ENCODE measurements at places on chromosomes 7 and 10.
A peak's percentile ranks its signal among the peaks of the same experiment; 100 is the strongest.

DNA sequence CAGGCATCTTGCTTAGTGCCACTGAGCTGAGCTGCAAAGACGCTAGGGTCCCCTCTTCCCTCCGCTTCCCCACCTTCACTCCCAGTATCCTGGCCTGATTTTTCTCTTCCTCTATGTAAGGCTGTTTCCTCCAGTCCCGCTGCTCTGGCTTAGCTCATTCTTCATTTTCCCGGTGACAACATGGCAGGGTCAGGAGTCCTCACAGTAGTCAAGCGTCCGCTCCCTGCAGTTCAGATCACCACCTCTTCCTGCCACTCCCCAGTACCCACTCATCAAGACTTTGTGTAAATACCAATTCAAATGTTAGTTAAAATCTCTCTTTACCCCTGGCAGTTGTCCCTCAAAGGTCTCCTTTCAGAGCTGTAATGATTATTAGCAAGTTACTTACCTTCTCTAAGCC, 650.4 kb upstream of the CELF2 start:
- DNase-seq = no peak

GRCh38 chr10:125990974-125991373, 94.6 kb downstream of the FANK1 start:
- no peak for DNase-seq

DNA sequence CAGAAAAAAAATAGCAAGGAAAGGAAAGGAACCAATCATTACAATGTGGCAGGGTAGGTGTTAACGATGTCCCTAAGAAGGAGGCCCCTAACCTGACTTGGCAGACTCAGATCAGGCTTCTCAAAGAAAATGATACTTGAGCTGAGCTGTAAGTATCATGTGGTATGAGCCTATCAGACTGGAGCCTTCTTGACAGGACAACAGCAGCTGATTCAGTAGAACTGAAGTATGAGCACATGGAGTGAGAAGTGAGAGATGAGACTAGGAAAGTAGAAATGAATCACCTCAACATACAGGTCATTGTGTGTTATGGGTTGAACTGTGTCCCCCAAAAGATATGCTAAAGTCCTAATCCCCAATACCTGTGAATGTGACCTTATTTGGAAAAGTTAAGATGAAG, 66.3 kb downstream of the MTERF1 start:
- no peak for DNase-seq

GRCh38 chr7:30932562-30932961, 20.9 kb downstream of the AQP1 start:
- DNase-seq = no peak

GRCh38 chr7:911791-912480, 35.6 kb downstream of the GET4 start:
- no peak for DNase-seq

GRCh38 chr10:78748235-78748533, 320.6 kb upstream of the ZMIZ1 start:
- no peak for DNase-seq

GRCh38 chr10:73809061-73809818, 2.2 kb downstream of the NDST2 start:
- no peak for DNase-seq

GRCh38 chr10:79393221-79393923, 46.1 kb downstream of the PPIF start:
- no peak for DNase-seq

DNA sequence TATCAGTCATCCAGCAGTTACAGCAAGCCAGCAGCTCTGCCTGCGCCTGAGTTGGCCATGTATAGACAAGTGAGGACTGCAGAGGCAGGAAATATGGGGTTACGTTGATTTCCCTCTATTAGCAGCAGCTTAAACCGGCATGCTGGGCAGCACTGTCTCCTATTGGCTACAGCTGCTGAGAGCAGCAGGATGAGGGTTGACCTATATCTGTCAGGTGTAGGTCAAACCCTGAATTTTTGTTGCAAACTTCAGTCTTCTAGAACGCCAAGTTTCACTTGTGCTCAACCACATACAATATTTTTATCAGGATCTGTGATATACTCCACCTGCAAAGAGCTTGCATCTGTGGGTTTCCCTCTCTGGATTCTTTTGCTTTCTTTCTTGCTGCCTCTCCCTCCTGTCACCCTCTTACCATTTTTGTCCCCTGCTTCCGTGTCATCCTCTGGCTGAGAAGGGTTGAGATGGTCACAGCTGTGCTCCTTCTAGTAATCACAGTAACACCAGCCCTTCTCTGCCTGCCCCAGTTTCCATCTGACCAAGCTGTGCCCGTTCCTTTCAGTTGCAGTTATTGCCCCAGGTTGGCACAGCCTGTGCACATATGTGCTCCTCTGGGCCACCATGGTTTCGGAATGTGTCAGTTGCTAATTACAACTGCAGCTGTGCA, 23.8 kb upstream of the GLCCI1 start:
- DNase-seq = no peak

GRCh38 chr10:81876253-81877077, 1.5 kb downstream of the NRG3 start:
- DNase-seq = no peak

DNA sequence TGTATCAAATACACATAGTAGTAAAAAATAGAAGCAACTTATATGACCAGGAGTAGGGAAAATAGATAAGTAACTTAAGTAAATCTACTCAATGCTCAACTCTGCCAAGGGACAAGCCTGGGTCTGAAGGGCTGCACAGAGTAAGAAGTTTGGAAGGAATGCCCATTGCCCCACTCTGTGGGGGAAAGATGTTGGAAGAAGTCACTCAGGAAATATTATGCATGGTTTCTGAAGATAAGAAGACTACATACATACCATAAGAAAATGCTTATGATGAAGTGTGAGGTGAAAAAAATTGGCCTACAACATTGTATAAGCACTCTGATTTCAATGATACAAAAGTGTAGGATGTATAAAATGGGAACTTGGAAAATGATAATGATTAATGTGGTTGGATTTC, 54.0 kb downstream of the LAMB4 start:
- no peak for DNase-seq

DNA sequence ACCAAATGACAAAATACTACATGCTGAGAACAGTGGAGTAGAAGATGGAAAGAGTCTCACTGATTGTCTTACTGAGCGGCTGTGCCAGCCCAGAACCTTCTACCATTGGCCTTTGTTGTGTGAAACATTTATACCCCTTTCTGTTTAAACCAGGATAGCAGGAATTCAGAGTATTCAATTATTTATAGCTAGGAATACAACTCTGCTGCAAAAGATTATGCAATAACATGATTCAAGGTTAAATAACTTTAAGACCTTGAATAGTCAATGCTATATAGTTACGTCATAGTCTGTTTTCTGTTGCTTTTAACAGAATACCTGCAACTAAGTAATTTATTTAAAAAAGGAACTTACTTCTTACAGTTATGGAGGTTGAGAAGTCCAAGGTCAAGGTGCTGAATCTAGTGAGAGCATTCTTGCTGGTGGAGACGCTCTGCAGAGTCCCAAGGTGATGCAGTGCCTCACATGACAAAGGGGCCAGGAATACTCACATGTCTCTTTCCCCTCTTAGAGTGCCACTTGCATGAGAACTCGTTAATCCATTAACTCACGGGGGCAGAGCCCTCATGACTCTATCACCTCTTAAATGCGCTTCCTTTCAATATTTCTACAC, 371.8 kb downstream of the MDFIC start:
- no peak for DNase-seq

GRCh38 chr10:73495226-73495883, 469 bp downstream of the PPP3CB start:
- peak; percentile 89 for DNase-seq

DNA sequence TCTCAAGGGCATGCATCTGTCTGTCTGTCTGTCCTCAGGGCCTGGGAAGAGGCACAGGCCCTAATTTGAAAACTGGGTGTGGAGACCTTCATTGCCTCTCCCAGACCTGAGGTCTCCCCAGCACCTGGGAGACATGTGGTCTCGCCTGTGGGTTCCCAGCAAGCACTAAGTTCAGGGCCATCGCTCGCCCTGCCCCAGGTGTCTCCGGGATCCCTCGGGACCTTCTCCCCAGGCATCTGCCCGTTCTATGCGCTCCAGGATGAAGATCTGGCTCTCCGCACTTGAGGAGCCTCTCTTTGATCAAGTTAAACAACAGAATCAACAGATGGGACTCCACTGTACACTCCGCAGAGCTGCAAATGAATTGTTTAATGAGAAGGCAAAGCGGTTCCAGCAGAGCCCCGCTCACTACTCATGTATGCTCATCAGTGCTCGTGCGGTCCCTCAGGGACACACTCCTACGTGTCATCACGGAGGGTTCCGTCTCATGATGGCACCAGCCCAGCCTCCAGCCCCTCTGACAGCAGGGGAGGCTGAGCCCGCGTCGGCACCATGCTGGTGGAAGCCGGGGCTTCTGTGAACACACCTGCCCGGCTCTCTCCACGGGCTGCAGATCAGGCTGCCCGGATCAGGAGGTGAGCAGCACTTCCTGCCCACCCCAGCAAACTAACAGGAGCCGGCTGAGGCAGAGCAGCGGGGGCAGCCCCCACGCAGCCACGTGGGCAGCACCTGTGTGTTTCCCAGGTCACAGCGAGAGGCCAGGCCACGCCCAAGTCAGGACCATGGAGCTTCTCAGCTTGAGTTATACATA, 132.8 kb downstream of the TCERG1L start:
- no peak for DNase-seq

DNA sequence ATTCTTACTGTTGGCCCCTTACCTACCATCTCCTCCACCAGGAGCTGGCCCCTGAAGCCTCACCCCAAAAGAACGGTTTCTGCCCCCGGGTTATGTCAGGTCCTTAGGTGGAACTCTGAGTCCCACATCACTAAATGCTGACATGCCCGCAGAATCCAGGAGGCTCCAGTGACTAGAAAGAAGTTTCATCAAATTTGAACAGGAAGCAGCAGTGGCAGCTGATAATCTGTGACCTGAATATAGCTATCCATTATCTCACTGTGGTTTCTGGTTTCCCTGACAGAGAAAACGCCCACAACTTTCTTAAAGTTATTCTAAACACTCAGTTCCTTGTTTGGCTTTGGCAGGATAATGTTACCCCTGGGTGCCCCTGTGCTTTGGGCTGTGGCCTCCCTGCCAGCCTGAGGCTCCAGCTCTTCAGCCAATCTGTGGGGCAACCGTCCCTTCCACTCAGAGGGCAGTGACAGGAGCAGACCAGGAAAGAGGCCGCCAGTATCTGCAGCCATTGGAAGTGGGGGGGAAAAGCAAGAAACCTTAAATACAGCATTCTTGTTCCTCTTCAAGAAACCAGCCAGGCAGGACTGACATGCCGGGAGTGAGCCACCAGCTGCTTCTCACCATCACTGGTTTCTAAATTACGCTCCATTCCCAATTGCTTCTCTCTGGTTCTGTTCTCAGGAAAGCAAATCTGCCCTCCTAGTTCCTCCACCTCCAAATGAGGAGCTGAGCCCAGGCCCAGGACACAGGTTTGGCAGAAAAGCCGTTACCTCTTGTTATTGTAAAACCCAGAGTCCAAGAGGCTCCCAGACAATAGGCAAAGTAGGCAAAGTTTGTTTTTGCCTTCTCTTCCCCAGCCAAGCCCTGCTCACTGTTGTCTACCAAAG, 41.2 kb upstream of the VCL start:
- peak; percentile 99 for DNase-seq

DNA sequence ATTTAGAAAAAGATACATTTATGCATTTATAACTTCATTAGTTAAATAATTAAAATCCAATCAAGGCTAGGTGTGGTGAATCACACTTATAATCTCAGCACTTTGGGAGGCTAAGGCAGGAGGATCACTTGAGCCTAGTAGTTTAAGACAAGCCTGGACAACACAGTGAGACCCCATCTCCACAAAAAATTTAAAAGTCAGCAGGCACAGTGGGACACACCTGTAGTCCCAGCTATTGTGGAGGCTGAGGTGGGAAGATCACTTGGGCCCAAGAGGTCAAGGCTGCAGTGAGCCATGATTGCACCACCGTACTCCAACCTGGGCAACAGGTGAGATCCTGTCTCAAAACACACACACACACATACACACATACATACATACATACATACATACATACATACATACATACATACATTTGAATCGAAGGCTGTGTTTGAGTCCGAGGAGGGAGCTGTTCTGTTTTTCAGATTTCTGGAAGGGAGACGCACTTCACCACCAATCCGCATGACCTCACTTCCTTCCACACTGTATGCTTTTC, 30.1 kb downstream of the SFMBT2 start:
- no peak for DNase-seq

DNA sequence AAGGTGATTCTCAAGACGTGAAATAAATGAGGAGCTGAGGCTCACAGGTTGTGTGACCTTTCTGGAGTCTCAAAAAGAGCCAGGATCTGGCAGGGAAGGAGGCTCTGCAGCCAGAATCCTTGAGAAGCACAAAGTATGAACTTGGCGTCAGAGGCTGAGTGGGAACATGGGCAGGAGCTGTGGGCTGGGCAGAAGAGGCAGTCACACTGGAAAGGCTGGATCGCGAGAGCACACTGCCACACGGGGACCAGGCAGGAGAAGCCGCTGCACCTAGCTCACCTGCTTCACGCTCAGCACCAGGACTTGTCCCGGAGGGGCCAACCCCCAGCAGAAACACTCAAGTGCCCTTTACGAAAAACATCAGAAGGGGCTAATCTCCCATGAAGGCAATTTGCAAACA, 535.0 kb downstream of the TNS3 start:
- no peak for DNase-seq

- DNase-seq = no peak
Measured at GRCh38 chr10:124198871-124199270, 105.5 kb upstream of the CHST15 start.

GRCh38 chr7:91082038-91082437, 182.2 kb upstream of the FZD1 start:
- DNase-seq = no peak

DNA sequence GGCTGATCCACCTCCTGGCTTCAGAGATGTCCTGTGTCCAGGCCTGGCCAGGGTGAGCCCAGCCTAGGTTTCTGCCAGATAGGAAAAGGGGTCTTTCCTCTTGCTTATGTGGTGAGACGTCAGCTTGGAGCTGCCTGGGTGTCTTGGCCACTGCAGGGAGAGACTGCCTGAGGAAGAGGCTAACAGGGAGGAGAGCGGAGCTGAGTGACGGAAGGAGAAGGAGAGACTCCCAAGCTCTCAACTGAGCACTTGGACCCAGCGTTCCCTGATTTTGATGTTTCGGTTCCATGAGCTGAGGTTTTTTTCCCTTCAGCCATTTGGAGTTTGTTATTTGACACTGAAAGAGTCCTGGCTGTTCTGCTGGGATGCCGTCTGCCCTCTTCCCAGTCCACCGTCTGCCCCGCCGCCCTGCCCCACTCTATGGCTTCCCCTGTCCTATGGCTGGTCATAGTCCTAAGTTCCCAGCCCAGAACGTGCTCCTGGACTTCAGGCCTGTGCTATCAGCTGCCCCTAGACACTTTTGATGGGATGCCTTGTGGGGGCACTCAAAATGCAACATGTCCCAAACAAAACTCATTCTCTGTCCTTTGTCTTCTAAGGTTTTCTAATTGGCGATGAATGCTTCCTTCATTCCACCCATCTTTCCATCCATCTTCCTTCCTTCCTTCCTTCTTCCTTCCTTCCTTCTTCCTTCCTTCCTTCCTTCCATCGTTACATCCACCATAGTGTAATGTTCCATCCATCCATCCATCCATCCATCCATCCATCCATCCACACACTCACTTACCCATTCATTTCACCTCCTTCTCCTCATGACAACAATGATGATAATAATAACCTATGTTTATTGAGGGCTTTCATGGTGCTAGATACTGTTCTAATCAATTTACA, 20.3 kb upstream of the PCBD1 start:
- no peak for DNase-seq

- no peak for DNase-seq
Measured at GRCh38 chr10:28823501-28824075, 146.3 kb downstream of the BAMBI start.

- DNase-seq = peak; percentile 76
Measured at GRCh38 chr7:155676052-155676451, 31.6 kb downstream of the RBM33 start.

GRCh38 chr7:87342231-87342630, 3.2 kb upstream of the CROT start:
- DNase-seq = no peak

- peak; percentile 74 for DNase-seq
Measured at GRCh38 chr10:5094265-5095205, at the start of gene AKR1C3. Gene AKR1C3, plus strand, starts transcription at chr10:5094414. Its CDS starts 31 bp downstream, at chr10:5094445.

Data from Kasumi-1 (cell line).